ENCODE measurements at places on chromosomes 3 and 15.

DNA sequence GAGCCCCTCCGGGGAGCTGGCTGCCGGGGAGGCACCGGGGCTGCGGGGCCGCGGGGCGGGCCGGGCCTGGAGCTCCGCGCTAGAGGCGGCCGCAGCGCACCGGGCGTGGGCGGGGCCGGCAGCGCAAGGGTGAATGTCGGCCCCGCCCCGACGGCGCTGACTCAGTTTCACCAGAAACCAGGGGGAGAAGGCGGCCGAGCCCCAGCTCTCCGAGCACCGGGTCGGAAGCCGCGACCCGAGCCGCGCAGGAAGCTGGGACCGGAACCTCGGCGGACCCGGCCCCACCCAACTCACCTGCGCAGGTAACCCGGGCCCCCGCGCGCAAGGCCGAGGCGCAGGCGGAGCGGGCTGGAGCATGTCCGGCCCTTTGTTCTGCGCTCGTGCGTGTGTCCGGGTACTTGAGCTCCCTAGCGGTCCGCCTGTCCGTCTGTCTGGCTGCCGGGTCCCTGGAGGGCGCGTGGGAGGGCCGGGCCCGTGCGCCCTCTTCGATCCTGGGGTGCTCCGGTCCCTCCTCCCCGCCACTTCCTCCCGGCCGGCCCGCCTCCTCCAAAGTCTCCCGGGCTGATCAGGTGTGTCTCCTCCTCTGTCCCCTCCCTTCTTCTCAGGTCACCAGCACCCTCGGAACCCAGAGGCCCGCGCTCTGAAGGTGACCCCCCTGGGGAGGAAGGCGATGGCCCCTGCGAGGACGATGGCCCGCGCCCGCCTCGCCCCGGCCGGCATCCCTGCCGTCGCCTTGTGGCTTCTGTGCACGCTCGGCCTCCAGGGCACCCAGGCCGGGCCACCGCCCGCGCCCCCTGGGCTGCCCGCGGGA, at the start of gene SPINT1:
Gene SPINT1, plus strand, starts transcription at position 164 of the 811 bp plus-strand sequence. Its CDS starts 507 bp downstream, at position 671.
- no peak for DNase-seq

GRCh38 chr3:83738202-83738601, 1220.6 kb upstream of the CADM2 start:
- DNase-seq = no peak

GRCh38 chr3:104635872-104636580, 730.7 kb upstream of the ALCAM start:
- no peak for DNase-seq

GRCh38 chr15:69895202-69895601, 202.5 kb downstream of the TLE3 start:
- DNase-seq = no peak
